Activated CD4-positive, alpha-beta T cell treated with anti-CD3 and anti-CD28 coated beads, Interleukin-2, amount 10 ng/mL, durations not matched to agents 7 days and 5 days (primary cell): ENCODE measurements at places on chromosomes 1 and 21.

GRCh38 chr1:30868833-30869435 lies 39.6 kb downstream of the SDC3 start:
- no peak for DNase-seq

GRCh38 chr1:198437332-198437731 lies 103.1 kb downstream of the ATP6V1G3 start:
- no peak for DNase-seq

- DNase-seq, result no peak
Observed at GRCh38 chr1:161705537-161705936, 1.5 kb upstream of the FCRLA start.

GRCh38 chr1:143720087-143721023 lies 251.4 kb downstream of the FAM72C start:
- no peak for DNase-seq

DNA sequence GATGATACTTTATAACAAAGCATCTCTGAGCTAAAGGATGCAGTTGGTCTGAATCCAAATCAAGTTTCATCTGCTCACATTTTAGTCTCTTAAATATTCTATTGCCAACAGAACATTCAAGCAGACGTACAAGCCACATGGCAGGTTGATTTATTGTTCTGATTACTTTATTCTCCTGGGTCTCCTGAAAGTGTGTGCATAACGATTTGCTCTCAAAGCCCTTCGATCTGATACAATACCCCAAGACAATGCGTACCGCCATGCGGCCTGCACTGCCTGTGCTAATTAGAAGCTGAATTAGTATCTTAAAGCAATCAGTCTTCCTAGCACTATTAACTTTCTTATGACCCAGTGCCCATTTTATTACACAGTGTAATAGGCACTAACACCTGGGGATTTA lies 56.9 kb downstream of the FHAD1 start:
- DNase-seq, result no peak

GRCh38 chr21:44973598-44973997 lies 33.8 kb downstream of the SLX9 start:
- DNase-seq, result no peak

DNA sequence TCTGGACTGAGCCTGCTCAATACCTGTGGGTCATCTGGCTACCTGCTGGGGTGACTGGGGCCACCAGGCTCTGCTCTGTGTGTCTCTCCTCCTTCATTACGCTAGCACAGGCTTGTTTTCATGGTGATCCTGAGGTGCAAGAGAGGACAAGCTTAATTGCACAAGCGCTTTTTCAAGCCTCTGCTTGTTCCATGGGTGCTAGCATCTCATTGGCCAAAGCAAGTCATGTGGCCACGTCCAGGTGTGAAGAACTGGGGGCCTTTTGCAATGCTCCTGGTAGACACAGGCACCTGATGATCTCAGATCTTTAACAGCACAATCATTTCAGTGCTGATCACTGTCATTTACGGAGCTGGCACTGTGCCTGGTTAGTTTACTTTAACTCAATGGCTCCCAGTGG lies 114.6 kb downstream of the KAZN start:
- no peak for DNase-seq

GRCh38 chr1:27658951-27659496 lies 13.0 kb downstream of the IFI6 start:
- peak; percentile 19 for DNase-seq

DNA sequence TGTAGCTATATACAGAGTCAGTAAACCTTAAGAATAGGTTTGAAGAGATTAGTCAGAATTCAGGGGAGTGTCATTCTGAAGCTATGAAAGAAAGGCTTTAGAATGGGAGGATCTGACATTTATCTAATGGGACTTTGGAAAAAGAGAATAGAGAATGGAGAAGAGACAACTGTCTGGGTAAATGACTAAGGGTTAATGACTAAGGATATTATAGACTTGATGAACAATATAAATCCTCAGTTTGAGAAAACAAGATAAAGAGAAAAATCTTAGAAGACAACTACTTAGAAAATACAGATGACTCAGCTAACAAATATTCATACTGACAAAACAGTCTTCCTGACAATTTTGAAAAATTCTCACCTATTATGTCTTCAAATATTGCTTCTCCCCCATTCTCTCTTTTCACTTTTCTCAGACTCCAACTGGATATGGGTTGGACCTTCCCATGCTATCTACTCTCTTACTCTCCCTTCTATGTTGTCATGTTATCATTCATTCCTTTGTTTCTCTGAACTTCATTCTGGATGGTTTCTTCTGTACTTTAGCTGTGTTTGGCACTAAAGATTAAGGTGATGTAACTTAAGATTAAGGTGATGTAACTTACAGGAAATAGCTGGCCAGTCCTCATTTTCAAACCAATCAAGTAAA lies 20.4 kb downstream of the SLC16A1 start:
- DNase-seq, result no peak

DNA sequence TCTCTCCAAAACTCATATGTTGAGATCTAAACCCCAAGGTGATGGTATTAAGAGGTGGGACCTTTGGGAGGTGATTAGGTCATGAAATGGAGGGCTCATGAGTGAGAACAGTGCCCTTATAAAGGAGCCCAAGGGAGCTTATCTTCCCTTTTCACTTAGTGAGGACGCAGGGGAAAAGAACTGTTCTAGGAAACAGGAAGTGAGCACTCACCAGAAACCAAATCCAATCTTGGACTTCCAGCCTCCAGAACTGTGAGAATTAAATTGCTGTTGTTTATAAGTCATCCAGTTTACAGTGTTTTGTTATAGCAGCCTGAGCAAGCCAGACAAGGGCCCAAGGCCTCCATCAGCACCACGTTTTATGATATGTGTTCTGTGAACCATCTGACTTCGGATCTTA lies 60.3 kb upstream of the LRRC8D start:
- no peak for DNase-seq

DNA sequence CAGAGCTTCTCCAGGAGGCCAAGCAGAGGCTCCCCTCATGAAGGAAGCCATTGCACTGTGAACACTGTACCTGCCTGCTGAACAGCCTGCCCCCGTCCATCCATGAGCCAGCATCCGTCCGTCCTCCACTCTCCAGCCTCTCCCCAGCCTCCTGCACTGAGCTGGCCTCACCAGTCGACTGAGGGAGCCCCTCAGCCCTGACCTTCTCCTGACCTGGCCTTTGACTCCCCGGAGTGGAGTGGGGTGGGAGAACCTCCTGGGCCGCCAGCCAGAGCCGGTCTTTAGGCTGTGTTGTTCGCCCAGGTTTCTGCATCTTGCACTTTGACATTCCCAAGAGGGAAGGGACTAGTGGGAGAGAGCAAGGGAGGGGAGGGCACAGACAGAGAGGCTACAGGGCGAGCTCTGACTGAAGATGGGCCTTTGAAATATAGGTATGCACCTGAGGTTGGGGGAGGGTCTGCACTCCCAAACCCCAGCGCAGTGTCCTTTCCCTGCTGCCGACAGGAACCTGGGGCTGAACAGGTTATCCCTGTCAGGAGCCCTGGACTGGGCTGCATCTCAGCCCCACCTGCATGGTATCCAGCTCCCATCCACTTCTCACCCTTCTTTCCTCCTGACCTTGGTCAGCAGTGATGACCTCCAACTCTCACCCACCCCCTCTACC lies 19.1 kb downstream of the CSF1 start:
- peak; percentile 2 for DNase-seq

GRCh38 chr1:83027511-83027910 lies 971.4 kb downstream of the TTLL7 start:
- no peak for DNase-seq

DNA sequence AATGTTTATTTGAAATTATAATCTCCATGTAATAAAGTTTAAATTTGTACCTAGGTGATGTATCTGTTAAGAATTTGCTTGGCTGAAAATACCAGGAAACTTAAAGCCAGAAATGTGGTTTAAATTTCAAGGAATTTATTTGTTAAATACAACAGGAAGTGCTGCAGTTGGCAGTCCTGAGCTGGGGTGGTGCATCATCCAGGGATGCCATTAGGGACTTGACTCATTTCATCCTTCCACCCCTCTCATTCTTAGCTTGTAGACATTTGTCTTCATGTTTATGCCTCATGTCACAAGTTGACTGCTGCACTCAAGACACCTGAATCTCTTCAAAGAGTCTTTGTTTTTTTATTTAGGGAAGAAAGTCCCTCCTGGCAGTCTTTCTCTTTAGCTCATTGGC lies 175.9 kb downstream of the LHX8 start:
- no peak for DNase-seq

DNA sequence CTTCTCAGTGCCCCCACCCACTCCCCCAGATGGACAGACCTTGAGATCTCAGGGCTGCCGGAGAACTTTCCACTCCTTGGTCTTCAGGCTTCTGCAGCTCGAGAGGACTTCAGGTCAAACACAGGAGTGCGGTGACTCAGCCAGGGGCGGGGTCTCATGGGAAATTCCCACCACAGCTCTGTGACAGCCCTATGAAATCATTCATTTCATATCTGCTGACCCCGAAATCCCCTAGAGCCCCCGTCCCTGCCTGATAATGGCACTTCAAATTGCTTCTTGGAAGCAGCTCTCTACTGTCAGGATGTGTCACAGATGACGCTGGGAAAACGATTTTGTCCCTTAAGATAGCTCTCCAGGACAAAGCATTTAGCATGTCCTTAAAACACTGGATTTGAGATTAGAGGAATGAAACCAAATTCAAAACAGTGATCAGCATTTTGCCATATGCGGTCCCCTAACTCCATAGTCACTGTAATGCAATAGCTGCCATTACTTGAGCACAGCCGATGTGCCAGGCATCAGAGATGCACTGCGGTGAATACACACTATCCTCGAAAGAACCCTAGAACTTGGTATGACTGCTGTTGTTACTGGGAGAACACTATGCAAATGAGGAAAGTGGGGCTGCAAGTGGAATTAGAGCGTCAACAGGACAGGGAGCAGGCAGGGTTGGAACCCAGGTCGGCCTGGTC lies at the start of gene TNFRSF9:
TSS of gene TNFRSF9 (minus strand) at position 95 of the 692 bp plus-strand sequence. CDS start 845 bp downstream, outside the sequence.
- DNase-seq, result no peak
